Brain (organoid and tissue), 16 donors: ENCODE measurements at places on chromosomes 7 and 10. TPM values are rescaled to one million over a fixed set of nuclear protein-coding genes. Genes with fewer than 3 reads are reported as not detected.

The TRIL gene
- polyA plus RNA-seq: 18.6 TPM

The IGFBP1 gene
- 0.81 TPM for polyA plus RNA-seq

The C10orf143 gene
- polyA plus RNA-seq: 5.4 TPM

The HYAL4 gene
- not detected for polyA plus RNA-seq

DNA sequence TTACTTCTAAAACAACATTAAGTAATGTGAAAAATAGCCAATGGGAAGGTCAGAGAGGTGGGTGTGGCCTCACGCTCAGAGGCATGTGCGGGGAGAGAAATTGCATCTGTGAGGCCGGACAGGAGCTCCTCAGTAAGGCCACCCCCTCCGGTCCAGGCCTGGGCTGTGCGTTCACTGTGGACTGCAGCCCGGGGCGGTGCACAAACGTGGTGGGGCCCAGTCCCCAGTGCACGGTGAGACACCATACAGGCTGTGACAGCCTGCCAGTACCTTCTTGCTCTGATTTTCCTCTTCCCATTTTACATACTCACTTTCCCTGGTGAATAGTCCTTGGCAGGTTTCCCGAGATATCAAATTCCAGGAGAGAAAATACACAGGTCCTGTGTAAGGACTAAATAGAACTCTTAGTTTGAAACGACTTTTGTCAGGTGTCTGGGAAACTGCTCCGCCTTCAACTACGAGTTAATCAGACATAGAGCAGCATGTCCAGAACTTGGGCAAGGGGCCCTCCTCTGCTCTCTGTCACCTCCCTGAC is 174.1 kb upstream of the MKI67 start:
- no peak for DNase-seq

DNA sequence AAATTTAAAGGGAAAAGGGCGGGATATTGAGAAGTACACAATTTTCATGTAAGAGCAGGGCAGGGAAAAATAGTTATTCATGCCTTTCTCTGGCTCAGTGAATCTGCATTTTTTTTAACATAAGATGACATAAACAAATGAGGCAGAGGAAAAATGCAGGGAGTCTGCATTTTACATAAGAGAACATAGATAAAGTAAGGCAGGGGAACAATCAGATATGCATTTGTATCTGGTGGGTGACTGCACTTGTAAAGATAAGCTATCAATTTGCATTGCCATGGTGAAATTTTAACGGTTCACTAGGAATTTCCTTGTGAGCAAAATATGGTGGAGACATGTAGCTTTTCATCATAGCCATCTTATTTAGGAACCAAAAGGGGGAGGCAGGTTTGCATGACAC is 33.5 kb downstream of the ALOX5 start:
- DNase-seq: no peak

DNA sequence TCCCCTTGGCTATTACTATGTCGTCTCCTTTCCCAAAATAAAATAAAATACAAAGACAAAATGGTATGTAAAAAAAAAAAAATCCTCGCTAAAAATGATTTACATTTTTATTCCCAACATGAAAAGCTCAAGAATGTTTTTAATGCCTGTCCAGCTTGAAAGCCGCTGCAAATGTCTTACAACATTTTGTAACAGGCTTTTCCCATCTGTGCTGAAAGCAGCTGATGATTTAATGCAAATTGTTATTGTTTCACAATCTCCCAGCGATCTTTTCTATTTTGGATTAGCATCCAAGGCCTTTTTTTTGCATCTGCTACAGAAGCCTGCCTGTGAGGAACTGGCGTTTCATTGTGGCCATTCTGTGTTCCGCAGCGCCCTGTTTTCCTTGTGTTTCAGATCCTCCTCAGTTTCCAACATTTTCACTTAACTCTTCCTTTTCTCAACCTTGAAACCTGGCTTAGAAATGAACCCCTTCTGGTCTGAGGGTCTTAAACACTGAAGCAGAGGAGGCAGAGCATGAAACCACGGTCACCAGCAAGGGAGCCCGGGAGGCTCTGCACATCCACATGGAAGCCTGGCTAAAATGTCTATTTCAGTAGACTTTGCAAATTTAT is 712.1 kb downstream of the PARD3 start:
- peak; percentile 82 for DNase-seq

- DNase-seq: no peak
Measured at GRCh38 chr7:106570948-106571418, 90.0 kb downstream of the CCDC71L start.

- DNase-seq: peak; percentile 46
Measured at GRCh38 chr7:127704211-127704610, 52.2 kb downstream of the SND1 start.

GRCh38 chr7:138868711-138869110 is 70.7 kb upstream of the ATP6V0A4 start:
- DNase-seq: no peak
